Activated T-helper 1 cell treated with Interleukin-2 at 50 U/mL for 16 hours (primary cell): ENCODE measurements at places on chromosomes 5 and 9.

GRCh38 chr9:129809346-129809745 is 6.4 kb downstream of the TOR1B start:
- no peak for DNase-seq

GRCh38 chr5:142586552-142586951 is 99.3 kb downstream of the FGF1 start:
- DNase-seq, result no peak

DNA sequence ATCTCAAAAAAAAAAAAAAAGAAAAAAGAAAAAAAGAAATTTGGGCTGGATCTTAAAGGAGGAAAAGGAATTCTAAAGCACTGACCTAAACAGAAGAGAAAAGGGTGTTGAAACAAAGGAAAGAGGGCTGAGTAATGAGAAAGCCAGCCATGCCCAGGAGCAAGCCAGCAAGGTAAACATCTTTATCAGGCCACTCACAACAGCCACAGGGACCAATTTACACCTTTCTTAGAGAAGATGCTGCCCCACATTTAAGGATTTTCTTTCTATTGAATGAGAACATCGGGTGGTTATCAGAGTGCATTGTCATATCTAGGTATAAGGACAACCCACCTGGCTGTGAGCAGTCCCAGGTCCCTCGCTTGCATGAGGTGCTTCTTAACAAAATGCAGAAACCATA is 16.6 kb downstream of the LHFPL2 start:
- DNase-seq, result no peak

DNA sequence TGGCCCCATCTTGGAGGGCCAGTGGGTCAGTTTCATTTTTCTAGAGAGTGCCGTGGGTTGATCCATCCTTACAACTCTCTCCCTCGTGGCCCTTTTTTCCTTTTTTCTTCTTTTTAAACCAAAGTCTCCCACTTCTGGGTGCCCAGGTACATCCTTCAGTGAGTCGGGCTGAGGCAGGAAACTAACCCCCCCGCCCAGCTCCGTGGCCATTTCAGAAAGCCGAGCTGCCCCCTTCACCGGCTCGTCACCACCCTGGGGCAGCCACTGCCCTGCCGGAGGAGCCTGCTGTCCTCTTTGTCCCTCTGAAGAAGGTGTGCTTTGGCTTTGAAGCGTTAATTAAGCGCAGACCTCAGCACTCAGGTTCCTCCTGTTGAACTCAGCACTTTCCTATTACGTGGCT is 5.2 kb downstream of the CFAP77 start:
- DNase-seq, result no peak

GRCh38 chr5:157216391-157217142 is 35.9 kb downstream of the ITK start:
- no peak for DNase-seq

DNA sequence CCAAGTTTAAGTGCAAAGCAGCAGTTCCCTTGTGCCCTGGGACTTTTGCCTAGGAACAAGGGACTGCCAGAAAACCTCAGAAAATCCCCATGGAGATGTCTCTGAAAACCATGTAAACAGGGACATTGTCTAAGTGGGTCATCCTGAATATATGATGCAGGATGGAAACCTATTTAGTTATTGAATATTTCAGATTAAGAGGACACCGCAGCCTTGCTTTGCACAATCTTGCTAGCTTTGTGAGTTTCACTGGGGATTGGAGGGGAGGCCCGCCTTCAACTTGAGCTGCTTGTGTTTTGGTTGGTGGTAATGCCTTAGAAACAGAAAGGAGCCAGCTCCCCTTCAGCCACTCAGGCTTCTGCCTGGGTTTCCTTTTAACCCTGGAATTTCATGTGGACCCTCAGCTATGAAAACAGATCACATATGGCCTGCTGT is 112.8 kb downstream of the C9orf152 start:
- no peak for DNase-seq

GRCh38 chr5:132227485-132228240 is at the start of gene P4HA2:
Gene P4HA2, minus strand, starts transcription at chr5:132227853. Its CDS starts 9,227 bp downstream, at chr5:132218626.
- peak; percentile 4 for DNase-seq

DNA sequence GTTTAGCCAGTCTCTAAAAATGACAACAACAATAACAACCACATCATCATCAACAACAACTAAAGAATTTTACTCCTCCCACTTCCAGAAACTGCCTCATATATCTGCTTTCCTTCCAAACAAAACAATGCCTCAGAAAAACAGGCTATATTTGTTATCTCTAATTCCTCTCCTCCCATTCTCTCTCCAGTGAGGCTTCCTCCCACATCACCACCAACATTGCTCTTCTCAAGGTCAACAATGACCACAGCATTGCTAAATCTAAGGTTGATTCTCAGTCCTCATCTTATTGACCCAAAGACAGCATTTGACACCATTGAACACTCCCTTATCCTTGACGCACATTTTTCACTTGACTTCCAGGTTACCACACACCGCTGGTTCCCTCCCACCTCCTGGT is 38.1 kb upstream of the PRUNE2 start:
- DNase-seq, result no peak

DNA sequence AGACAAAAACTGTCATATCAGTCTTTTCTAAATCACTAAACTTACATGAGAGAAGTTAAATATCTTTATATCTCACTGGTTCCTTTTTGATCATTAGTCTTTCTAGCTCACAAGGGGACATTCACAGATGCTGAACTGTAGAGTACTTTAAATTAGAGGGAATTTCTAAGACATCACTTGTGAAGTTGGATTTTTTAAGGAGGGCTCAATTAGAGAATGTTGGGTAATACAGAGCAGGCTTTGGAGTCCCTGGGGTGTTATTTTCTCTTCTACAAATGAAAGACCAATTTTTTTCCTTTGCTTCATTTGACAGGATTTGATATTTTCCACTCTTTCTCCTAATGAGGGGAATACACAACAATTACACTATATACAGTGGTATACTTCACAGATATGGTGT is 48.6 kb upstream of the SPDL1 start:
- no peak for DNase-seq

- no peak for DNase-seq
Observed at GRCh38 chr5:156230887-156231286, 96.1 kb upstream of the SGCD start.

- no peak for DNase-seq
Observed at GRCh38 chr5:98231089-98231488, 542.4 kb upstream of the RGMB start.

DNA sequence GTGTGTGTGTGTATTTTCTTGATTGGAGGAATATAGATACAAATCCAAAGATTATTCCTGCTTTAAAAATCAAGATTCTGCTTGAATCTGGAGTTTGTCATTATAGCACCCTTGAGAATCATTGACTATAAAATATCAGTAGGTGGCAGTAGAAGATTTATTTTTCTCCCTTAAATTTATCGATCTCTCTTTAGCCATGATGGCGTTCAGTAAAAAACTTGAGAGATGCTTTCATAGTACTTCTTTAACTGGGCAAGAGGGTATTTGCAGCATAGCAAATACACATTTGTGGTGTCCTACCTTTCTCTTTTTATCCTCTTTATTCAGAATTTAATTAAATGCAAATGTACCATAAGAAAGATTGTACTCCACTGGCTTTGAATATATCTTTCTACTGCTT is 307.7 kb downstream of the ADGRV1 start:
- no peak for DNase-seq

GRCh38 chr9:12696931-12697622 is 3.9 kb downstream of the TYRP1 start:
- DNase-seq, result no peak

DNA sequence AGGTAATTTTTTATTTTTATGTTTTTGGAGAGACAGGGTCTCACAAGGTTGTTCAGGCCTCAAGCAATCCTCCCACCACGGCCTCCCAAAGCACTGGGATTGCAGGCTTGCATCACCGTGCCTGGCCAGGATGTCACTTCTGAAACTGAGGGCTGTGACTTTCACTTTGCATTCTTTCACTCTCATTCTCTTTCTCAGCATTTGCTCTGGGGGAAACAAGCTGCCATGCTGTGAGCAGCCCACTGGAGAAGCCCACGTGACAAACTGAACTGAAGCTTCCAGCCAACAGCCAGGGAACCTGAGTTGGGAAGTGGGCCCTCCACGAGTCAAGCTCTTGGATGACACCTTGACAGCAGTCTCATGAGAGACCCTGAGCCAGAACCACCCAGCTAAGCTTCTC is 109.4 kb downstream of the C5orf15 start:
- no peak for DNase-seq
